Uterus (tissue), 4 donors: ENCODE measurements at places on chromosomes 2 and 18. TPM values are rescaled to one million over a fixed set of nuclear protein-coding genes. Genes with fewer than 3 reads are reported as not detected.

STEAP3 gene
- total RNA-seq = 5.9 TPM

DSC1 gene
- total RNA-seq = not detected

SIGLEC15 gene
- not detected for total RNA-seq

SCG2 gene
- total RNA-seq = not detected

TUBA4A gene
- total RNA-seq = 4.1 TPM

GRCh38 chr2:196253116-196253480, 81.7 kb upstream of the STK17B start:
- no peak for DNase-seq

GRCh38 chr2:218964041-218964771, 4.7 kb downstream of the CDK5R2 start:
- no peak for DNase-seq

DNA sequence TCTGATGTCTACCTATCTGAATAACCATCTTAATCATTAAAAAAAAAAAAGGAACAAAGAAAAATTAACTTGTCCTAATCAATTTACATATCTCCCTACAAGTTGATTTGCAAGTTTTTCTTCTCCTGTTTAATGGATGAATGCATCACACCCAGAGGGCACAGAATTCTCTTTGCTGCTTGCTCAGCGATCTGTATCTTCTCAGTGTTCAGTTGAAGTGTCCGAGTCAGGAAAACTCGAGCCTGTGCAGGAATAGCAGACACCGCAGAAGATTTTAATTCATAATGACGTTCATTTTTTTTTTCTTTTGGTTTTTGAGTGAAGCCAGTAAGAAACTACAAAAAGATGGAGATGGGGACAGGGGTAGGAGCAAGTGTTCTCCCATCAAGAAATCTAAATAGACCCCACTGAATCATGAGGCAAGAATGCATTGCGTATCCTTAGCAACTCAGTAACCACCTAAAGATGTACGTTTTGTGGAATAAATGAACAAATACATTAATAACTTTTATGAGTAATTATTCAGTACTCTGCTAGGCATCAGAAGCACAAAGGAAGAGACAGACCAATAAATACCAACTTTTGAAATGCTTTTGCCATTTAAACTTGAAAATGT, 675.5 kb downstream of the LRP1B start:
- DNase-seq = no peak

DNA sequence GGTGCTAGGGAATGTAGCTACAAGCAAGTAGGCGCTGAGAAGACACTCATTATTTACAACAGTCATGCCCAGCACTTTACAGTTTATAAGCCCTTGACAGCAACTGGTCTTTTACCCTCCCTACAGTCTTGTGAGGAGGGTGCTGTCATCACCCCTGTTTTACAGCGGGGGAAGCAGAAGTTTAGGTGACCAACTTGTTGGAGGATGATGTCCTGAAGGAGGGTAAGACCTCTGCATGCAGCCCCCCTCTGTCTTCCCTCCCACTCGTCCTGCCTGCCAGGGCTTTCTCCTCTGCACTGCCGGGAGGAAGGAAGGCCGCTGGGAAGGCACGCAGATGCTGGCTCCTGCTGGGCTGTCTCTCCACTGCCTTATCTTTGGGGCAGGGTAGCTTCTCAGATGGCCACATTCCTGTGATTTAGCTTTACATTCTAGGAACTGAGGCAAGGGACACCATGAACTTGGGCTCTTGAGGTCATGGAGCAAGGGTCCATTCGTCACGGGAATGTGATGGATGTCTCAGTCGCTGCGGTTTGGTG, 972 bp downstream of the IL1R1 start:
- peak; percentile 31 for DNase-seq

DNA sequence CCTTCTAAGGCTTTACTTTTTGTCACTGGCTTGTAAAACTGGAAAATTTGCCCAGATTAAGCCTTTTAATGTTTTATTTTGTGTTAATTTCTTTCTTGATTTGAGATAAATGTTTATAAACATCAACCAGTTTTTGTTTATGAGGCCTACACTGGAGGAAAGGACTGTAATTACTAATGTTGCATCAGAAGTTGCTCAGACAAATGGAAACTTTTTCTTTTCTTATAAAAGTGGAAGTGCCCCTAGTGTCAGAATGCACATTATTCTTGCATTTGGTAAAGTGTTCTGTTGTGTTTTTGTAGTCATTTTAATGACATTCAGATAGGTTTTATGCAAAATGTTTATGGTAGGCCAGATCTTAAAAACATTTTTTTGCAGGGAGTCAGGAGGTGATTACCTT, 25.3 kb downstream of the LCLAT1 start:
- DNase-seq = no peak

DNA sequence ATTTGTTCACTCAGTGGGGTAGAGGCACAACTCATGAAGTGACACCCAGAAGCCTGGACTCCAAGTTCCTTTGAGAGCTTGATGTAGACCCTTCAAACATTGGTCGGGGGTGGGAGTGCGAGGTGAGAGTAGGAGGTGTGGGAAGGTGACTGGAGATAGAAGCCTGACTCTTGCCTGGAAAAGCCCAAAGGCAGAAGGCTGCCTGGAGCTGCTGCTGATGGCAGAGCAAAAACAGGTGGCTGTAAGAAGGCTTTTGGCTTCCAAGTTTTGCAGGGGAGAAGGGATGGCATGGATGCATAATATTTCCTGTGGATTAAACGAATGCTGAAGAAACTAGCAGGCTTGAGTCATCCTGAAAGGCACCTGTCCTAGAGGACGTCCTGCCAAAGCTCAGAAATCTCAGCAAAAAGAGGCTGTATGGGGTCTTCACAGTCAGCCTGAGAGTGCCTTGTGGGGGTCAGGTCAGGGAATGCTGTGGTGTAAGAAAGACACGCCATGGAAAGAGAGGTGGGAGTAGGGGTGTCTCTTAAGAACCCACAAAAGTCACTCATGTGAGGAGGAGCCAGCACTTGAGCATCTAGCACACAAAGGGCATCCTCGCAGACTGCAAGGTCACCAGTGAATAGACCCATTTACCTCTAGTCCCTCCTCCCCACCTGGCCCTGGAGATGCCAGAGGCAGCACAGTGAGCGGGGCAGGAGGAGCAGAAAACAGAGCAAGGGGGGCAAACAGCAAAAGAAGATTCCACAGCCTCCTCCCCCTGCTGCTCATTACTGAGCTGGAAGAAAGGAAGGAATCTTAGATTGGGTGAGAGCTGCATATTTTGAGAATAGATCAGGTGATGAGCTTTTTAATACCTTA, 37.5 kb downstream of the FASTKD2 start:
- no peak for DNase-seq

GRCh38 chr2:169636440-169637097, 52.4 kb downstream of the PPIG start:
- DNase-seq = no peak

- DNase-seq = no peak
These were observed 96.7 kb downstream of the EIPR1 start for GRCh38 chr2:3280683-3281520.

DNA sequence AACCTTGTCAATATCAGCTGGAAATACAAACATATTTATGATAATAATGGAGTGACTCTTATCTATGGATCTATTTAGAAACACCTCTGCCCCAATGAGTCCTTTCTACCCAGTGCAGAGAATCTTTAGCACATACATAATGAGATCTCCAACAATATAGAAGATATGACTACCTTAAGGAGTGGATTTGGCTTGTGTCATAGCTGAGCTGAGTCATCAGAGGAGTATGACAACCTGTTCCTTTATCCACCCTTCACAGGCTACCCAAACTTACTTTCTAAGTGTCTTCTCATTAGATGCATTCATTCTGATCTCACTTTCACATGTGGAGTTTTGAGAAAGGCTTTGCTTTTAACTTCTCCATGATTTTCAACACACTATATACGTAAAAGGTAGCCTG, 1218.9 kb downstream of the DSC3 start:
- DNase-seq = no peak

GRCh38 chr2:222017252-222017850, 281.4 kb downstream of the PAX3 start:
- no peak for DNase-seq

DNA sequence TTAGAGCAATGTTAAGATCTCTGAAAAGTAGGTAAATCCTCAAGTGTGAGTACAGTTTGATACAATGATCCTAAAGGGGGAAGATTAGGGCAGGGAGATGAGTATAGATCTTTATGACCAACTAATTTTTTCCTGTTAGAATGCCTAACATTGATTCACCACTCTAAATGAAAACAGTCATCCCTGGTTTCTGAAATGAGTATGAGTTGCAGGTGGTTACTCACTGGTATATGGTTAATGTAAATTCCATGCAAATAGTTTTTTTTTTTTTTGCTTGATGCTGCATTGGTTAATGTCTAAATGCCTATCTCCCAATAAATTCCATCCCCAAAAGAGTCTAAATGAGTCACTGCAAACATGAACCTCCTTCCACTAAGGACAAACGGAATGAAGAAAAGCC, 55.0 kb upstream of the SERPINB2 start:
- DNase-seq = no peak

DNA sequence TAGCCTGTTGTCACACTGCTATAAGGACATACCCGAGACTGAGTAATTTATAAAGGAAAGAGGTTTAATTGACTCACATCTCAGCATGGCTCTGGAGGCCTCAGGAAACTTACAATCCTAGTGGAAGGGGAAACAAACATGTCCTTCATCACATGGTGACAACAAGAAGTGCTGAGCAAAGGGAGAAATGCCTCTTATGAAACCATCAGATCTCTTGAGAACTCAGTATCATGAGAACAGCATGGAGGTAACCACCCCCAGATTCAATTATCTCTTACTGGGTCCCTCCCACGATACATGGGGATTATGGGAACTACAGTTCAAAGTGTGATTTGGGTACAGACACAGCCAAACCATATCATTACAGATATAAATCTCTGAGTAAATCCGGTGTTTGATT, 148.7 kb downstream of the PRPF40A start:
- DNase-seq = no peak

- no peak for DNase-seq
These were observed 72.1 kb downstream of the GLI2 start for GRCh38 chr2:120807751-120808150.

DNA sequence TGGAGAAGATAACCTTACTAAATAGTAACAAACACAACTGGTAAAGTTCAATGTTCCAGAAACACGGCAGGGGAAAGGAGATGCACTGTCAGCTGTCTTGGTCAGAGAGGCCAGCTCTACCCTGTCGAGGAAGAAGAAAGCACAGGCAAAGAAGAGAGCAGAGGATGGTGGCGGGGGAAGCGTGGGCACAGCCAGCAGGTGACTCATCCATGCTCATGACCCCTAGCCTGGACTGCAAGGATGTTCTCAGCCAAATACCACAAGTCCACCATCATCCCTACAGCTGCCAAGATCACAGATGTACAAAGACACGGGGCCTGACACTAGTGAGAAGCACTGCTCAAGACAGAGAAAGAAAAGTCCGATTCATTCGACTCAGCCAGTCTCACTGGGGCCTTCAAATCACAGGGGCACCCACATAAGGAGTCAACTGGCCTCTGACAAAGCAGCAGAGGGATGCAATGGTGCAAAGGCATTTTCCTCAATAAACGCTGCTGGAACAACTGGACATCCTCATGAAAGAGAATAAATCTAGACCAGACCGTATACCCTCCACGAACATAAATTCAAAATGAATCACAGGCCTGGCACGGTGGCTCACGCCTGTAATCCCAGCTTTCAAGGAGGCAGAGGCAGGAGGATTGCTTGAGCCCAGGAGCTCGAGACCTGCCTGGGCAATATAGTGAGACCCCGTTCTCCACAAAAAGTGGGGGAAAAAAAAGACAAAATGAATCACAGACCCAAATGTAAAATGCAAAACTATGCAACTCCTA, 5.6 kb downstream of the DTYMK start:
- peak; percentile 68 for DNase-seq

GRCh38 chr2:5387406-5387805, 304.8 kb upstream of the SOX11 start:
- no peak for DNase-seq

DNA sequence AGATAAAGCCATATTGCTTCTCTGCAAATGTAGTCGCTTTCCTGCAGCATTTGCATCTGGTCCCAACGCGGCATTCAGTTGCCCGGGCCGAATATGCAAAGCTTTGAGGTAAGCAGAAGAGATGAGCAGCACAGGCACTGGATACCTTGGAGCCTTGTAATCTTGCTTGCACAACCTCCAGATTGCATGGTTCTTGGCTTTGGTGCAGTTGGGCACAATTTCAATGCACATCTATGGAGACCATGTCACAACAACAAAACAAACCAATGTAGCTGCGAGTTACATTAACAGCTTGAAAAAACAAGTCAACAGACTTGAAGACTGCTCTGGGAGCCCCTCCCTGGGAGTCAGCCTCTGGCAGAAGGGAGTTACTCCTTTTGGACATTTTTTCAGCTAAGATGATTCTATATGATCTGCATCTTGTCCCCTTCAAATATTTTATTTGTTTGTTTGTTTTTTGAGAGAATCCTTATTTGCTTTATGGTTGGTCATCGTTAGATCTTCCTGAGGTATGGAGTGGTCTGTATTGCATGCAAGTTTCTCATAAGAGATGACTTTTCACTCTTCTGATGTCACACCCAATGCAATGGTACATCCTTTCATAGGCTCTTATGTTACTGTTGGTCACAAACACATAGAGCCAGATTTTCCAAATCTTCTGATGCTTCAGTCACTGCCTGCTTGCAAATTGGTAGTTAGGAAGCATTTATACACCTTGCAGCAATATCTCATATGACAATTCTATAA, 113.5 kb downstream of the EFEMP1 start:
- DNase-seq = peak; percentile 74

- no peak for DNase-seq
These were observed 257.3 kb upstream of the RASGRP3 start for GRCh38 chr2:33219114-33219513.

- DNase-seq = no peak
These were observed 124.7 kb downstream of the PDE1A start for GRCh38 chr2:182302174-182302573.

DNA sequence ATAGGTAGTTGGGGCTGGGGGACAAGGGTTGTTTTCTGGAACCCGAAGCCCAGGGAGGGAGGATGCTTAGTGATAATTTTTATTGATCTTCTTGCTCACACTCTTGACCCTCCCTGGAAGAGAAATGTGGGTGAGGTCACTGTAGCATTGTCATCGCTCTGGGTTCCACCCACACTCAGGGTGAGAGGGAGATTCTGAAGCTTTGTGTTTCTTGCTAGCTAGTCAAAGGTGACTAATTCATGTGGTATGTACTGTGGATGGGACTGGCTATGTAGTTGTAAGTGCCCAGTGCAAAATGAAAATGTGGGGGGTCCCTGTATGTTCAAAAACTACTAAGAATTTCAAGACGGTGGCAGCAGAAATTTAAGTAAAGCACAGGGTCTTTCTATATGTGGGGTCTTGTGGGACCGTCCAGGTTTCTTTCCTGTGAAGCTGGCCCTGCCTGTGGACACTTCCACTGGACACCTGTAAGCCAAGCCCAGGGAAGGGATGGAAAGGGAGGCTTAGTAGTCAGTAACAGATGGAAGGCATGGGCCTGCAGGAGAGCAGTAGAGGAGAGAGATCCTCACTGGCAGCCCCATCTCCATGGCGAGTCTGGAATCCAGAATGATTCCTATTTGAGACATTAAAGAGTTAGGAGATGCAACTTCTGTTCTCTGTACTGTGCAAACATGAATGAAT, 35.0 kb downstream of the TSN start:
- DNase-seq = no peak

- DNase-seq = no peak
These were observed 37.5 kb downstream of the SLC4A3 start for GRCh38 chr2:219664944-219665343.
